SK-MEL-5 (cell line): ENCODE measurements at places on chromosomes 5 and 9.

DNA sequence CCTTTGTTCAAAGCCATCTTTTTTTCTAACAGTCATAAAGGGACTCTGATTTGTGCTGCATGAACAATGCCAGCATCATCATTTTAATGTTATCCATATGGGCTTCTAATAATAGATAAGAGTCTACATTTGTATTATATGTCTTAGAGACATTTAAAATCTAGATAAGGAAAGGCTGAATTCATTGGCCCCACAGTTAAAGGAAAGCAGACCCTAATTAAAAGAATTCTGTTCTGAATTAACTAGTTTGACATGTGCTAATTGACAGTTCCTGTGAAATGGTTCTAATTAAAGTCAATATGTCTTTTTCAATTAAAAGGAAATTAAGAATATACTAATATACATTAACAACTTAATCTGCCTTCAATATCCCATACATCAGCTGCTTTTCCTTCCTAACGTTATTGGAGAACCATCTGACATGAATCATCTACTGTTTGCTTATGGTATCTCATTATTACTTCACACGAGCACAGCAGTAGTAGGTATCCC is 104.7 kb downstream of the NR2F1-AS1 start:
- DNase-seq, result no peak

DNA sequence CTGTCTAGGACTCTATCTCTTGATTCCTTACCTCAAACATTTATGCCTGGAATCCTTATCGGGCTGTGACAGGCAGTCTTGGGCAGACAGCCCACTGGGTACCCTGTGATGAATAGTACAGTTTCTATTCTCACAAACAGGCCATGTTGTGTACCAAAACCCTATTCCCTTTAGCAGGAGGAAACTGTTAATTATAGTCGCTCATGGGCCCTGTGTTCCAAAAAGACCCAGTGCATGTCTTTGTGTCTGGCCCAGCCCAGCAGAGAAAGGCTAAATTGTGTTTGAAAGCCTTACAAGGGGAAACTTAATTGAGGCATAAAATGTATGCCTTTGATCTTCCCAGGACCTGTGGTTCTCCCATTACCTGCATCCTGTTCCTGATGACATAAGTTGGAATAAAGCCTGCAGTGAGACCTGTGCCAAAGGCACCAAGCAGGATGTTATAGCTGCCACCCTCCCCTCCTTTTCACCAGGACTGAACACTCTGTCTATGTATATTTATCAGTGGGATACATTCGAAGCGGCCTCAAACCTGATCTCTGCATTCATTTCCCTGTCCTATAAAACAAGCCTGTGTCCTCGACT is 43.3 kb downstream of the TLR4 start:
- no peak for DNase-seq

DNA sequence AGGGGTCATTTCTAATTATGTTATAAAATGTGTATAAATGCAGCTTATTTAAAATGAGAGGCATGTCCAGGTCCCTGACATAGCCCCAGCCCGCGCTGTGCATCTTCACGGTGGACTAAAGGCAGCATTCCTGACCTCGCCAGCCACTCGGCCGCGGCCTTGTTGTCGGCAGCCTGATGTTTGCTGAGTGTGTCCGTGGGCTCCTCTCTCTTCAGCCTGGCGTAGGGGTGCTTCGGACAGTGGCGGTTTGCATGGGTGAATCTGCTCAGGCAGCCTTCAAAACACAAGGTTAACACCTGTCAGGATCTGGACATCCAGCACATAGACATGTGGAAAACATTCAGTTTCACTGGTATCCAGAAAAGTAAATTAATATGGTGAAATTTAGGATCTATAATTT is 8.8 kb upstream of the SLC35D2 start:
- DNase-seq, result no peak

- no peak for DNase-seq
These were observed 1.2 kb downstream of the GALT start for GRCh38 chr9:34647651-34648050.

- DNase-seq, result no peak
These were observed 786.5 kb upstream of the ACO1 start for GRCh38 chr9:31597977-31598376.

DNA sequence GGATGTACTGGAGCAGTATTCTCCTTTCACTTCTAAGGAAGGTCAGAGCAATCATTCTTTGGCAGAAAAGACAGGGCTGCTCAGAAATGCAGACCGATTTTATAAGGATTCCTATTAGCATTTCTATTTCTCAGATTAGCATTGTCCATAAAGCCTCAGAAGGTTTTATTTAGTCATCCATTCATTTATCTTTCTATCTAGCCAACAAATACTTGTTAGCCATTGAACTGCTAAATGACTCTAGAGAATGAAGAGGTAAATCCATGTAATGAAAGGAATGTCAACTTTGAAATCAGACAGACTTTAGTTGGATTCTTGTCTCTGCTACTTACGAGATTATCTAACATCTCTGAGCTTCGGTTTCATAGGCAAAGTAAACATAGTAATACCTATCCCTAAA is 165.2 kb downstream of the SLC25A46 start:
- no peak for DNase-seq

DNA sequence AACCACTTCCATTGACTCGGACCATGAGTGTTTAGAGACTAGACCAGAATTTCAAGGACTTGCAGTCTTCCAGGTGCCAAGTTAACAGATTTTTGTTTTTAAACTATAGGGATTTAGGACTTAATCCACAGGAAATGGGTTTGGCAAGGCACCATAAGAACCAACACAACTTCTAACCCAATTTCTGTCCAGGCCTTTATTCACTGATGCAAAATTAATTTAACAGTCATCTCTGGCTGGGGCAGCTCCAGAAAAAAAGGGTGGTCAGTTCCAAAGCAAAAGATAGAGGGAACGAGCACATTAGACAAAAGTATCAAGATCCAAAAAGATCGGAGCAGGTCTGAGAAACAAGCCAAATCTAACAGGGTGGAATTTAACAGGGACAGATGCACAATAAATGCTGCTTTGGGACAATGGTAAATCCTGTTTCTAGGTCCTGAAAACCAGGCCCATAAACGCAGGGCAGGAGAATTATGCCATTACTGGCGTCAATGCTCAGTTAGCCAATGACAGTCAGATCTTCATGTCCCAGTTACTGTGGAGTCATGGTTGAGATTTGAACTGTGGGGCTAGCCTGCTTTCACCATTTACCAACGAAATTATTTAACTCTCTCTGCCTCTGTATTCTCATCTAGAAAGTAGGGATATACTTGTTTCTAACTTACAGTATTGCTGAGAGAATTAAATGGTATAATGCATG is 590.8 kb upstream of the BRINP1 start:
- no peak for DNase-seq
